ENCODE measurements at places on chromosomes 2 and 18.

- no peak for DNase-seq
Measured at GRCh38 chr2:170554278-170554955, 160.7 kb upstream of the SP5 start.

GRCh38 chr2:36352701-36353100, 2.9 kb upstream of the CRIM1 start:
- DNase-seq, result no peak

GRCh38 chr2:167336213-167336612, 447.9 kb downstream of the XIRP2 start:
- DNase-seq, result no peak

DNA sequence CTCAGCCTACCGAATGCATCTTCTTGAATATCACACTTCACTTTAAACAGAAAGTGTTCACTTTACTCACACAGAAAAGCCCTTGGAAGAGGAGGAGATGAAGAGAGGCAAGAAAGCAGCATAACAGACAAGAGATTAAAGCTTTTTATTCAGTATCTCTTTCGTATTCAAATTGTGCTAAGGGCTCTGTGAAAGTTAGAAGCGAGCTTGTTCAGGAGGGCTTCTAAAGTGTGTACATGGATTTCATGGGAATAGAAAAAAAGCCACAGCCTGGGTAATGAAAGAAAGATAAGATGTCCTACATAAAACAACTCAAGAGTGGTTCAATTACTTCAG, 531.9 kb downstream of the TMEM182 start:
- no peak for DNase-seq

DNA sequence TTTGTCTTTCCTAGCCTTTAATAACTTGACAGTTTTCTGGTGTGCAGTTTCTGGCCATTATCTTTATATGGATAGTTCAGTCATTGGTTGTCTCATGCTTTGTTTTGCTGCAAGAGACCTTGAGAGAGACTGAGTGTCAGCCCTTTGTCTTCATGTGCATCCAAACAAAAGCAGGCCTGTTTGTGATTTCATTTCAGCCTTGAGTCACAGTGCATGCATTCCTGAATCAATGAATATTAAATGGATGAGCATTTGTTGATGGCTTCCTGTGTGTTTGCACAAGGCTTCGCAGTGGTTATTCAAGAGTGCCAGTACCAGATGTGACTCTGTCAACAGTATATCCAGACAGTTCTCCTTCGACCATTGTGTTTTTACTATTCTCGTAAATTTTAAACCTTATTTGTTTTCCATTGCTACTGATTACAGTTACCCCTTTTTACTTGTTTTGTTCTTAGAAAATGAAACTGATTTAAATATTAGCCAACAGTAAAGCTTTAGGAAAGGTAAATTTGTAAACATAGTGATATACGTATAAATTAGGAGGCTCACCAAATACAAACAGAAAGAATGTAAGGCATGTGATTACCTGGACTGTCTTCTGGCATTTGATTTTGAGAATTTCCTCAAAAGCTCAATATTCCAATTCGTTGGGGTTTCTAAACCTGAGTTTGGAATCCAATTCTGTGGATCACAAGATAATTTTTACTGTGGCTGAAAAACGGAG, 319.8 kb downstream of the CTNNA2 start:
- no peak for DNase-seq

DNA sequence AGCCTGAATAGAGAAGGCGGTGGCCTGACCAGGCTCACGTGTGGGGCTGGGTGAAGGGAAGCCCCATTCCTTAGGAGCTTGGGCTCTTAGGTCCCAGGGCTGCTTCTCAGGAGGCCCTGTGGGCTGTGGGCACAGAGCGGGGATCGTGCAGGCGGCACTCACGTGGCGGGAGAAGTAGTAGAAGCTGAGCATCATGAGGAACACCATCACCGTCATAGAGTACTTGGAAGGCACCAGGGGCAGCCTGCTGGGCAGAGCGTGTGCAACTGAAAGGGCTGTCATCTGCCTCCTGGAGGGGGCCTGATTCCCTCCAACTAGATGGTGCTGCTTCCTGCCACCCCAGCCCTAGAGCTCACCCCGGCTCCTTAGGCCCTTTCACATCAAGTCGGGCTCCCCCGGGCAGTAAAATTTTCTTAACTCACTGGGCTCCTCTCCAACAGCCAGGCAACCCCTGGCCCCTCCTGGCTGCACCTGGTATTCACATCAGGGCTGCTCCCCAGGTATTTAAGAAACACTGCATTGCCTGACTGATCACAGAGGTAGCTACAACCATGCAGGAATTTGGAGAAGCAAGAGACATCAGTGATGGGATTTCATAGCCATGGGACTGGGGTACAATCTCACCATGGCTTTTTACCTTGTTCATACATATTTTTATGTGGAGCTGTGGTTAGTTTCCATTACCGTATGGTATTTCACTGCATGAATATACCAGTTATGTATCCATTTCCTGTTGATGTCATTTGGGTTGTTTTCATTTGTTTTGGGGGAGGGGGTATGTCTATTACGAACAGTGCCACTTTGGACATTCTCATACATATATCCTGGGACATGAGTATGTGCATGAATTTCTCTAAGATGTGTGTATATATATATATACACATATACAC, 32.9 kb downstream of the CENPO start:
- no peak for DNase-seq
